ENCODE measurements at places on chromosomes 5 and 9.

- DNase-seq, result no peak
These were observed 25.2 kb downstream of the HOMER1 start for GRCh38 chr5:79488775-79489174.

- DNase-seq, result no peak
These were observed 39.1 kb upstream of the C5orf63 start for GRCh38 chr5:127112347-127112864.

- no peak for DNase-seq
These were observed 5.5 kb downstream of the CXXC5 start for GRCh38 chr5:139653616-139654015.

GRCh38 chr5:179879690-179880010 is 21.0 kb upstream of the MRNIP start:
- no peak for DNase-seq

DNA sequence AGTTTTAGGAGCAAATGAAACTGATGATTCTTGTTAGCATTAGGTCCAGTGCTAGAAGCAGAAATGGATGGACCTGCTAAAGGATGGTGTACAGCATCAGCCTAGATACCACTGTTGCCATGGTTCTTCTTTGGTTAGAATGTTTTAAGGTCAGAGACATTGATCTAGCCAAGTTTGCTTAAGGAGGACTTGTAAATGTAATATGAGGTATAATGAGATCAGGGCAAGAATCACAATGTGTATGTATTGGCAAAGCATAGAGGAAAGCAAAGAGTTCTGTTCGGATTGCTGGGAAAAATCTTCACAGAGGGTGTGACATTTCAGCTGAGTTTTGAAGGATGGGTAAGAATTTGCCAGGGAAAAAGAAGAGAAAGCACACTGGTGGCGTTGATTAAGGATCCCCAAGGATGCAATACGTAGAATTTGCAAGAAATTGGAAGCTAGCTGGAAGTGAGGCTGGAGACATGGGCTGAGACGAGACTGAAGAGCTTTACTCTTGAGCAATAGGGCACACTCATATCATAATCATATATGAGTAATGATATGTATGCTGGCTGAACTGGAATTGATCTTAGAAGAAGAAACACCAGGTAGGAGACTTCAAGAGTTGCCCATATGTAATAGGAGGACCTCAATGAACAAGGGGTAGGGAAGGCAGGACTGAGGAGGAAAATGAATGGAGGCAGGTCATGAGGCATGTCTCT is 102.0 kb downstream of the ZNF462 start:
- no peak for DNase-seq

GRCh38 chr9:132609184-132609583 is 26.8 kb downstream of the BARHL1 start:
- no peak for DNase-seq

DNA sequence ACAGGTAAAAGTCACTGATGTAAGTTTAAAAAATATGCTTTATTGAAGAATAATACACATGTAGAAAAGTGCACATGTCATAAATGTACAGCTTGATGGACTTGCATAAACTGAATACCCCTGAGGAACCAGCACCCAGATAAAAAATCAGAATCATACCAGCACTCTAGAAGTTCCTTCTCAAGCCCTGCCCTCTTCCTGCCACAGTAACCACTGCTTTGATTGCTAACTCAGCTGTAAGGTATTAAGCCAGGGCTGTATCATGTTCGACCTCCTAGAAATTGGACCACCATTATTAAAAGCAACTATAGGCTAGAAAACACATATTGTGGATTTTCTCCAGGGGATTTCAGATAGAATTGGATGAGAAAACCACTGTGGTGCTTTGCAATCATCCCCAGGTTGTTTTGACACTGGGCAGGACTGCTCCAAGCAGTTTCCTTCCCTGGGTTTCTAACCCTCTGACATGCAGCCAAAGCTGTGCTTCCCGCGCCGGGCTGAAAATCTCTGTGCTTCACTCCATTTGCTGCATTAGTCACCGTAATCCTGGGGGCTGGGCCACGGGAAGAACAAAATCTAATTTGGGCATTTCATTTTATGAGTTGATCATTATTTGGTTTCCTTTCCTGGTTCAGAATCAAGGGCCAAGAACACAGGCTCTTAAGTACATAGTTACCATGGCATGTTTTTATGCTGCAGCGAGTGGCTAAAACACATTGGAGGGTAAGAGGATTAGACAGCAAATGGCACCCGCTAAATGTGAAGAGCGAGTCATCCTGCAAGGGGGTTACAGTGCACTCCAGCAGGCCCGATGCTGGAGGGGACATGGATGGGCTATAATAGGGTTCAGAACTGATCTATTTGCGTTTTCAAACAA is 139.4 kb upstream of the IL12B start:
- no peak for DNase-seq

GRCh38 chr9:91060520-91061343 is 259.1 kb downstream of the SYK start:
- no peak for DNase-seq

DNA sequence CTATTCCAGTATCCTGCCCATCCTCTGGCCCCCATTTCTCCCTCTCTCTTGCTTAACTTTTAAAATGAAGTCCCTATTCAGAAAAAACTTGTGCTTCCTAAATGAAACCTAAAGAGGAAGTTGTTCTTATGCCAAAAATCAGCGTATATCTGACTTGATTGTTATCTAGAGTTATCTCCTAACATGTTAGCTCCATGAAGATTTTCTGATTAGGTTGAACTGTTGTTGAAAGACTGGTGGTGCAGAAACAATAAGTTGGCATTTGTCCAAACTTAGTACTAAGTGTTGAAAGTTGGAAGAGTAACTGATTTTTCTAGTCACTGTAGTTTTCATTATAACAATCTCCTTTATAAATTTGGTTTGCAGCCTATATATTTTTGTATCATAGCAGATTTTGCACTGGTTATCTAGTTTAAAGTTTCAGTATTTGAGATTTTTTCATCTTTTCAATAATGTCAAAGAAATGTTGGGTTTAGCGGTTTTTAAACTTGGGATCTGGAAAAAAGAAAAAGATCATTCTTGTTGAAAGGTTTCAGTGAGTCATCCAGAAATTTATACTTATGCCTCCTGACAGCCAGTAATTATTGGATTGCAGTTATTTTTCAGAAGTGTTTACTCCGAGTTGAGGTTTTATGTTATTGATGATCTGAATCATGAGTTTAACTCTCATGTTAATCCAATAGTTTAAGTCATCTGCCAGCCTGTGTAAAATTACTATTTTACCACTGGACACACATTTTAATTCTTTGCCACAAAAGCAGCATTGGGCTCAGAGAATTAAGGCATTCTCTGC is 60.6 kb downstream of the PAM start:
- DNase-seq, result no peak

GRCh38 chr9:34985311-34985899 is 4.1 kb upstream of the DNAJB5 start:
- no peak for DNase-seq

- DNase-seq, result no peak
These were observed 505 bp upstream of the ACER2 start for GRCh38 chr9:19408316-19408692.

- DNase-seq, result no peak
These were observed 173.9 kb downstream of the C9orf50 start for GRCh38 chr9:129446828-129447550.

GRCh38 chr9:35690614-35691333 is 1.0 kb upstream of the TPM2 start:
- no peak for DNase-seq

DNA sequence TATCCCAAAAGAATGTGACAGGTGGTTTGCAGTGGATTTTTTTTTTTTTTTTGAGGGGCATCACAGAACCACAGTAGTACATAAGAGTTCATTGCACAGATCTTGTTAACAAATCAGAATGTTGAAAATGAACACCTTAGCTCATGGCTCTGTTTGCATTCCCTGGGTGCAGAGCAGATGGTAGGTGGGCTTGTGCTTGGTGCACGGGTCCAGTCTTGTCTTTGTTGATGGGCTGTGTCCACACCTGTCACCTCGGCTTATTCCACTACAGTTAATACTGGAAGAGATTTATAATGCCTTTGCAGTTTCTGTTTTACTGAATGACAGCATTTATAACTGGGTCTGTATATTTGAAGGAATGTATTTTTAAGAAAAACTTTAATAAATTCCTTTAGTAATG is 146.6 kb downstream of the KDM4C start:
- DNase-seq, result no peak

DNA sequence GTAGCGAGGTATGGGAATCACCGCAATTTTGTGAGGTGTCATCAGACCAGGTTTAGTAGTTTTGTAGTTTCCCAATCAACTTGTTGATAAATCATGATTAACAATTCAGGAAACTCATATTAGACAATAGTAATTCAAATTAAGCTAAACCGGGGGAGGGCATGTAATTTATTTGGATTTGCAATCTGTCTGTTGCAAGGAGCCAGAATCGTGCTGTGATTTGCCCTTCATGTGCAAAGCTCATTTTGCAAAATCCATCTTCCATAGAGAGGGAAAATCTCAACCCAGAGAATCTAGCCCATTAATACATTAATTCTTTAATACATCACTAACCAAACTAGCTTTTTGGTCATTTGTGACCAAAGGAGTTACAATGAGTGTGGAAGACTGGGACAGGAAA is 164.7 kb upstream of the TRPM3 start:
- no peak for DNase-seq

DNA sequence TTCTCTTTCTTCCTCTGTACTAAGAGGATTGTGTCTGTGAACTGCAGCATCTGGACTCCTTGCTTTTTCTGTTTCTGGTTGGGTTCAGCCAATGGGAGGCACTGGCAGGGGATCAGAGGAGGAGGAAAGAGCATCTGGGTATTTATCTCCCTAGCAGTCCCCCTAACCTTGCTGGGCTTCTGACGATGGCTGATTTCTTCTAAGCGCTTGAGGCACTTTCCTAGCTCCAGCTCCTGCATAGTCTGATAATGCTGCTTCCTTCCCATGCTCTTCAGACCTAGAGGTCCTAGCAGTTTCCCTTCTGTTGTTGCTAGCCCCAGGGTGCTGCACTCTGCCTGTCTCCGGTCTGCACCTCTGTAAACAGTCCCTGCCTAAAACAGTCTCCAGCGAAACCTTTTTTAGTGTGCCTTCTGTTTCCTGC is 225.1 kb downstream of the PDZD2 start:
- DNase-seq, result no peak

DNA sequence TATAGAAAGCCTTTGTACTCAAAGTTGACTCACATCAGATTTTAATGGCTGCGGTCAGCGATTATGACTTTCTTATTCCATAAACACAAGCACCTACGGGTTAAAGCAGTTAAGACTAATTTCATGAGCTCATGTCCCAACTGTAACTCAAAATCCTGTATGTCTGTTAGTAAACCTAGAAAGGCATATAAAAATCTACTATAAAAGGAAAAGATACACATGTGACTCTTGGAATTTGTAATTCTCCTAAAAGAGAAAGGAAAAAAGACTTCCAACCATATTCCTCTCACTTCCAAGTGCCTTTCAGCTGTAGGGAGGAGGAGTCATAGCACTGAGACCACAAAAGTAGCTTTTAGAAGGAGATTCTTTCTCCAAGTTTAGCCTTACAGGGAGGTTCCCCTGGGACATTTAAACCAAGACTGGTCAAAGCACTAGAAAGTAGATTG is 129.1 kb downstream of the EBF1 start:
- no peak for DNase-seq

DNA sequence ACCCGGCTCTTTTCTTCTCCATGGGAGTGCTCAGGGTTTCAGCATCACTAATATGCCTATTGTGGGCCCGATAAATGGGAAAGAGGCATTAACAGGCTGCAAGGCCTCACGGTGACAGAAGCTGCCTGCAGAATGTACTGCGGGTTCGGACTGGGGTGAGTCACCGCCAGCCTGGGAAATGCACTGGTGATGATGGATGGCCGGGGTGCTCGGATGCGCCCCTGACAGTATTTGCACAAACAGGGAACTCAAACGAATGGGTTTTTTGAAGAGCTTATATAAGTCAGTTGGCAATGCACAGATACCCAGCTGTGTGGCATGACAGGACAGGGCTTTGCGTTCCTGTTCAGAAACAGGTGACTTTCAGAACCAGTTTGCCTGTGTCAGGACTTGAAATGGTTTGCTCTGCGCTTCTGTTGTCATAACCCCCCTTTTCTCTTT is 42.0 kb upstream of the PITX1 start:
- DNase-seq, result no peak

DNA sequence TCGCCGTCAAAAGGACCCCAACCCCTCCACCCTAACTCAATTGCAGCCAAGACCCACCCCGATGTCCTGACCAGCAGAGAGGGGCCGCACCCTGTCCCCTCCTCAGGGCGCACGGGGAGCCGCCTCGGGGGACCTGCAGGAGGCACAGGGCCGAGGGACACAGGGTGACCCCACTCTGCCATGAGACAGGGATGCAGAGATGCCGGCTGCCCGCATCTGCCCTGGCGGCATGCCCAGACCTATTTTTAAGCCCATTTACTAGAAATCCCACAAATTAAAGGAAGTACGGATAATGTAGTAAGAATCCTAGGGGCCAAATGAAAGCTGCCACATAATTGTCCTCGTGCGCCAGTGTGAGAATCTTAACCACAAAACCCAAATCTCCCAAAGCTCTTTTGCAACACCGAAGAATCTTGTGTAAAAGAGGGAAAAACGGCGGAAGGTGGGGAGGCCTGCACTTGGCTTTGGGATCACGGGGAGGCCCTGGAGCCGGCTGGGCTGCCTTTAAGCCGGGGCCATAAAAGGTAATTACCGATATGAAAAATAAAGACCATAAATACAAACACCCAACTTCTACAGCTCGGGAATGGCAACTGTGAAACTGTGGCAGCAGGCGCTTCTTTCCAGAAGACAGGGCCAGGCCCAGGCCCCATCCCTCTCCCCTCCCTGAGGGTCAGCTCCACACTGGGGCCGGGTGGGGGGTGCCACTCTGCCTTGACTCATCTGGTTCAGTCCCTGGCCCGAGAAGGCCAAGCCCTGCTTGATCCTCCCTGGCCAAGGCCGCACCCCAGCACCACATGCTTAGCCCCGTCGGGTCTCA is 35.0 kb downstream of the NACC2 start:
- DNase-seq, result no peak

DNA sequence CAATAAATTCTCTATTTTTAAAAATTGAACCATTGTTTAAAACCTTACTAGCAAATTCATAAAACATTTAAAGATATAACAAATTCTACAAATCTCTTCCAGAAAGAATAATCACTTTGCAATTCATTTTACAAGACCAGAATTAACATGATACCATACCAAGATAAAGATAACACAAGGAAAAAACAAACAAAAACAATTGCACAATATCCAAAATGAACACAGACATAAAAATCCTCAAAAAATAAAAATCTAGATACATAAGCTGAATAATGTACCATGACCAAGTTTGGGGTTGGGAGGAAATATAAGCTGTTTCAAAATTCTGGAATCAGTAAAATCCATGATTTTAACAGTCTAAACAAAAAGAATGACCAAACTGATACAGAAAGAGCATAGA is 11.1 kb downstream of the CCNG1 start:
- DNase-seq, result no peak

- no peak for DNase-seq
These were observed 70.5 kb downstream of the PIK3R1 start for GRCh38 chr5:68285851-68286611.

- DNase-seq, result no peak
These were observed 267.7 kb upstream of the SMARCA2 start for GRCh38 chr9:1747417-1747967.

GRCh38 chr5:178305801-178306200 is 73.2 kb upstream of the PHYKPL start:
- DNase-seq, result no peak

Measured in effector memory CD4-positive, alpha-beta T cell (primary cell).